ENCODE measurements at places on chromosomes 16 and 17.

DNA sequence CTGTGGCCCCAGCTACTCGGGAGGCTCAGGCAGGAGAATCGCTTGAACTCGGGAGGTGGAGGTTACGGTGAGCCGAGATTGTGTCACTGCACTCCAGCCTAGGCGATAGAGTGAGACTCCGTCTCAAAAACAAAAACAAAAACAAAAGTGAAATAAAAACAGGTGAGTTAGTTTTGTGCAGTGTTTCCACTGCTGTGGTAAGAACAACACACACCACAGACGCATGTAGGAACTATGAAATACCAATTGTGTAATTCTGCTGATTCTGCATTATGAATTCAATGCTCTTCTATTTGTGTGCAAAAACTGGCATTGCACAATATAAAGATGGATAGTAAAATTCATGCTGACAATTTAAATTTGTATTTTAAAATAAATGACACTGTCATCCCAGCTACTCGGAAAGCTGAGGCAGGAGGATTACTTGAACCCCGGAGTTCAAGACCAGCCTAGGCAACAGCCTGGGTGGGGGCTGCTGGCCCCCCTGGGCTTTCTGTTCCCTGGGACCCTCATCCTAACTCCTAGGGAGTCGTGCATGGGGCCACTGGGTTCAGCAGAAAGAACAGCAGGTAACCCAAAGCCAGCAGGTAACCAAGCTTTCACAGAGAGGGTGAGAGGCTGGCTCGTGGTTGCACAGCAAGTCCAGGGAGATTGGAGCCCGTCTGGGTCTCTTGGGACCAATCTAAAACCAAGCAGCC, 10.6 kb upstream of the RHBDF2 start:
- no peak for DNase-seq

- DNase-seq: peak; percentile 94
Observed at GRCh38 chr16:67841816-67842508, at the start of gene THAP11. Gene THAP11, plus strand, starts transcription at chr16:67842320. Its CDS starts 235 bp downstream, at chr16:67842555.

DNA sequence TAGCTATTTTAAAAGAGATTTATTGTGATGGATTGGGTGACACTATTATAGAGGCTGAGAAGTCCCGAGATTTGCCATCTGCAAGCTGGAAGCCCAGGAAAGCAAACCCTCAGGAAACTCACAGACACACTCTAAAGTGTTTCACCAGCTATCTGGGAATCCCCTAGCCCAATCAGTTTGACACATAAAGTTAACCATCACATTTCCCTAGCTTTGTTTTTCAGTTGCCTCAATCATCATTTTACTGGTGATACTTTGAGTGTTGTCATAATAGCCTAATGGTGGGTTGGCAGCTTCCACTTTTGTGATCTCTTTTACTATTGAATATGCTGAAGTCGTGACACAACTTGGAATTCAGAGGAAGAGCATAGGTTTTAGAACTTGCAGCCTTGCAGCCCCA, 1.8 kb downstream of the SGF29 start:
- no peak for DNase-seq

DNA sequence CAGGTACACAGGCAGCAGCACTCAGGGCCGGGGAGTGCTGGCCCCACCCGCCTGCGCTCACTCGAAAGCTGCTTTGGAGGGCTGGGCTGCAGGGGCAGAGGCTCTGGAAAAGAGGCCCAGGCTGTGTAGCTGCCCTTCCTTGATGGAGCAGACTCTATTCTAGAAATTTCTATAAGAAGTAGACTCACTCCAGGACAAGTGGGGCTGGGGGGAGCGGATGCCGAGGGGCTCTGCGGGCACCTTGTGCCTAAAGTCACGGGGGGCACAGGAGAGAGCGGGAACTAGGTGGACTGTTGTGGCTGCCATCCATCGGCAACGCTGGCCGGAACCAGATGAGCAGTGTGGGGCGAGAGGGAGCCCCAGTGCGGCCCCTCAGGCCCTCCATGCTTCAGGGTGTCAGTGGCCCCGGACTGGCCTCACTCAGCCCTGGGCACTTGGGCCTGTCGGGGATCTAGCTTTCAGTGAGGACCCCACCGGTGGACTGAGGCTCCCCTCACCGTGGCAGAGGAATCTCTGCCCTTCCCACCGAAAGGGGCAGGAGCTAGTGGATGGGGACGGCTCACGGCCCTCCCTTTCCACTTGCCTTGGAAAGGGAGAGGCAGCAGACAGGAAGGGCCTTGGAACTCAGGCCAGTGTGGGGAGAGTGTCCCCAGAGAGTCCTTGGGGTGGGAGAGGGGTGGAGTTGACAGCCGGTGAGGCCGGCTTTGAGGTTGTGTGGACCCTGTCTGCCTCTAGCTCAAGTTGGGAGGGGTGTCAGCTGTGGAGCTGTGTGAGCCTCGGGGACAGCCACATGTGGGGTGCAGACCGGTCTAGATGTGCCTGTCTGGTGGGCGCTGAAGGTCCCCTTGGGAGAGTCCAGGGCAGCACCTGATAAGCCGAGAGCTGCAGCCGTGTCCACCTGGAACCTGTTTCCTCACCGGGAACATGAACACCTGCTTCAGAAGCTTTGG, 16.6 kb downstream of the ENDOV start:
- DNase-seq: no peak

DNA sequence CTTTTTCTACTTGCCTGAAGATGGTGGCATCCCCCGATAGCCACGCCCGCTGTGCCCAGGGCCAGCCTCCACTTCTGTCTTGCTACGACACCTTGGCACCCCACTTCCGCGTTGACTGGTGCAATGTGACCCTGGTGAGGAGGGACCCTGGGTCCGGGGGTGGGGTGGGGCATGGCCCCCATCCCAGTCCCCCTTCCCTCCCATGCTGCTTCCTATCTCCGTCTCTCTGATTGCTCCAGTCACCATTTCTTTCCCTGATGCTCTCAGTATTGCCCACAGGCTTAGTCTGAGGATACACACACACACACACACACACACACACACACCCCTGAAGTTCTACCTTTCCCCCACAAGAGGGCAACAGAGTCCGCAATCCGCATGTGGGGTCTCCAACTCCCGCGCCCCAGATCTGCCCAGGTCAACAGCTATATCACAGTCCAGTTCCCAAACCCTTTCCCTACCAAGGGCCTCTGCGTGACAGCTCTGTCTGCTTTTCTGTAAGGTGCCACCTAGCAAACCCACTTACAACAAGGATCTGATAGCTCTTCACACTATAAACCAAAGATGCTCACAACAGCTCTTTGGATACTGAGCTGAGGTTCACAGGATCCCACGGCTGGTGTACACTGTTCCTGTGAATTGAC, 3.4 kb downstream of the SGCA start:
- DNase-seq: peak; percentile 79

DNA sequence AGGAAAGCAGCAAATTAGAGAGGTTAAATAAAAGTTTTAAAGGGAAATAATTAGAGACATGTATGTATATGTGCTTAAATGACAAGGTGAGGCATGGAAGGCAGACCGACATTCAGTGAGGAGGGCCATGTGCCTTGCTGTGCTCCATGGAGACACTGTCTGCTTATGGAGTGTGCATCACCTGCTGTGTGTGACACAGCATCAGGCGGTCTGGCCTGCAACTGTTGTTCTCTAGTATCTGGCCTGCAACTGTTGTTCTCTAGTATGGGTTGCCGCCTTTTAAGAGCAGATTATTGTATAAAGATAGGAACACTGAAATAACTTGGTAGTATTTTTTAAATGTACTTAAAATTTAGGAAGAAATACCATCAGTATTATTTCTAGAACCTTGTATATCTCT, 225.1 kb downstream of the LGALS9B start:
- no peak for DNase-seq

DNA sequence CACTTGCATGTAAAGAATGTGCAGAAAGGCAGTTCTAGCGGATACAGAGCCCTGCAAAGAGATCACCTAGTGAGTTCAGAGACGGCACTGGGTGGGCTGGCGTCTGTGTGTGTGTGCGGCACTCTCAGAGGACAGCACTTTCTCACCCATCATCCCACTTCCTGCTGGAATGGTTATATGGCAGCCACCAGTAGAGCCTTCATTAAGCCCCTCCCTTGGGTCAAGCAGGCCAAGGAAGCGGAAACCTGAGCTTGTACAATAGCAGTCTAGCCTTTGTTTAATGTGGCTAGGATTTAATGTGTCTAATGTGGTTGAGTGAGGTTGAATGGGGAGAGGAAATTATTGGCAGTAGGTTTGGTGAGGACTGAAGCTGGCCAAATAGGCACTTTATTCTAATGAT, 88.3 kb upstream of the ELAC2 start:
- DNase-seq: no peak

- DNase-seq: peak; percentile 97
Observed at GRCh38 chr17:70405492-70406220, 236.3 kb downstream of the KCNJ2 start.

DNA sequence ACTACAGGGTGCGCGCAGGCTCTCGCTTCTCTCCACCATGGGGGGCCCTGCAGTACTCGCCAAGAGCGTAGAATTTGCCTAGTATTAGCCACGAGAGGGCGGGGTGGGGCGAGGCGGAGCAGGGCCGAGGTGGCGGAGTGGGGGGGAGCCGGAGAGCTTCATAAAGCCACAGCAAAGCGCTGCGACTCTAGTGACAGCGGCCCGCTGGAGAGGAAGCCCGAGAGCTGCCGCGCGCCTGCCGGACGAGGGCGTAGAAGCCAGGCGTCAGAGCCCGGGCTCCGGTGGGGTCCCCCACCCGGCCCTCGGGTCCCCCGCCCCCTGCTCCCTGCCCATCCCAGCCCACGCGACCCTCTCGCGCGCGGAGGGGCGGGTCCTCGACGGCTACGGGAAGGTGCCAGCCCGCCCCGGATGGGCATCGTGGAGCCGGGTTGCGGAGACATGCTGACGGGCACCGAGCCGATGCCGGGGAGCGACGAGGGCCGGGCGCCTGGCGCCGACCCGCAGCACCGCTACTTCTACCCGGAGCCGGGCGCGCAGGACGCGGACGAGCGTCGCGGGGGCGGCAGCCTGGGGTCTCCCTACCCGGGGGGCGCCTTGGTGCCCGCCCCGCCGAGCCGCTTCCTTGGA, at the start of gene TBX21:
TBX21 (plus strand) TSS at position 190 of the 627 bp plus-strand sequence; CDS start at position 409, 219 bp downstream.
- DNase-seq: peak; percentile 57

GRCh38 chr16:66131895-66132294, 234.6 kb upstream of the CDH5 start:
- DNase-seq: peak; percentile 73

DNA sequence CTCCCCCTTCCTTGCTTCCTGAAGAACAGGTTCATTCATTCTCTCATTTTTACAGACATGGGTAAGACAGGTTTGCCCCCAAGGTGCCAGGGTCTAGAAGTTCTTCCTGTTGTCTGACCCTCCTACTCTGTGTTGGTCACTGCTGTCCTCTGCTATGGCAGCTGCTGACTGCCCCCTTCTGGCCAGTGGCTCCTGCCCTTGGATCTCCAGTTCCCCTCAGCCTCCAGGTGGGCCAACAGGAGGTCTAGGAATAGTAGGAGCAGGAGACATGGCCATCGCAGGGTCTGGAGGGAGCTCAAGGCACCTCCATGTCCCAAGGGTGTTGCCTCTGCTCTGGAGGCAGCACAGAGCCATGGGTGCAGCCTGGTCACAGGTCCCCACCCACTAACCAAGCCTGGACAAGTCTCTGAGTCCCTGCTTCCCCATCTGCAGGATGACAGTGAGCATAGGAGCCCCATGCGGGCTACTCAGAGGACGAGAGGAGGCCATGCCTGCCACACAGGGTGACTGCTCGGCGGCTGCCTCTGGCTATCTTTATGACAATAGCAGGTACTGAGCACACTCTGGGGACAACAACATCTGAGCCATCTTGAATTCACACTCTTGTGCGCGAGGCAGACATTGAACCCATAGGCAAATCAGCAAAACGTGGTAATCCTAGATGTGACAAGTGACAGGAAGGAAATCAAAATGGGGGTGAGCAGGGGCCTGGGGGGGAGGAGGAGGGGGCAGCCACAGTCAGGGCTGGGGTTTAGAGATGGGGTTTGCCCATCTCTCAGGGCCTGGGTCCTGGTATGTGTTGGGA, 27.0 kb upstream of the NXPH3 start:
- peak; percentile 19 for DNase-seq

GRCh38 chr16:10608687-10609401, 28.4 kb upstream of the EMP2 start:
- DNase-seq: no peak

DNA sequence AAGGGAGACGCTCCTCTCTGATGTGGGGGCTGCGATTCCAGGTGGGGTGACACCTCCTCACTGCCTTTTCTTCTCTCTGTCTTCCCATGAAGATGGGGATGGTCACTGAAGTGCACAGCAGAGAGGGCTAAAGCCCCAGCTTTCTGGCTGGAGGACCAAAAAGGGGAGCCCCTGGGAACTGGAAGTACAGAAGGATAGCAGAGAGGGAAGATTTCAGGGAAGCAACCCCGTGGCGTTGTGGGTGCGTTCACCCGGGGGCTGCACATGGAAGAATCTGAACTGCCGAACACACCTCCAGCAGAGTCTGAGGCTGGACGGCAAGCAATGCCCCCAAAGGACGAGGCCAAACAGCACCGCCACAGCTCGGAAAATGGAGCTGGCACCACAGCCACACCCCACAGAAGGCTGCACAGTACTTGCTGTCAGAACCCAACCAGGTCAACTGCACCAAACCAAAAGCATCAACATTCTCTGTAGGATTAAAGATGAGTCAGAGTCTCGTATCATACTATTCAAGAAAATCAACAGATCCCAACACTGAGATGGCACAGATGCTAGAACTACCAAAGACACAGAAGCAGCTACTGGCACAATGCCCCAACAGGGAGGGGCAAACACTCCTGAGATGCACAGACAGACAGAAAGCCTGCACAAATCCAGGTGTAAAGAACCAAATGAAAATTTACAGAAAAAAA, 49.9 kb downstream of the MAP1LC3B start:
- DNase-seq: peak; percentile 22

DNA sequence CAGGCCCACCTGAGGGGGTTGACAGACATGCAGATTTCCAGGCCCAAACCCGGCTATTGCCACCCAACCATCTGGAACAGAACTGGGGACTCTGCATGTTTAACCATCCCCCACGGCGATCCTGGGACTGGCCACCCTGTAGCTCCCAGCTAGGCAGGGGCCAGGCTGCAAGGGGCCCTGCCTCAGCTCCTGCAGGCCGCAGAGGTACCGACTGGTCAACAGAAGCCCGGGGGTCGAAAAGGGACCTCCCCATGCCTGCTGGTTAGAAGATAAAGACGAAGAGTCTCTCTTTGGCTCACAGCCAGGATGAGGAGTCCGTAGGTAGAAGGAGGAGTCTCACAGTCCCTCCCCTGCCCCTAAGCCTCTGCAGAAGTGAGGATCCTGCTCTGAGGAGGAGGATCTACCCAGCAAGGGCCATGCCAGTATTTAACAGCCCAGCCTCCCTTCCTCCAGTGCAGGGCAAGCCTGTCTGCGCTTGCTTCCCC, 223.4 kb upstream of the TNRC6C start:
- no peak for DNase-seq

GRCh38 chr17:19331134-19331533, 31.4 kb downstream of the B9D1 start:
- DNase-seq: peak; percentile 88

- DNase-seq: no peak
Observed at GRCh38 chr16:78478267-78478861, 378.9 kb downstream of the WWOX start.

GRCh38 chr16:14011001-14011400, 60.1 kb upstream of the MRTFB start:
- no peak for DNase-seq

GRCh38 chr17:45131616-45132319, 547 bp downstream of the PLCD3 start:
- peak; percentile 33 for DNase-seq
